ENCODE measurements at places on chromosomes 2 and 18.

GRCh38 chr2:80822999-80823398 is 518.4 kb upstream of the LRRTM1 start:
- DNase-seq, result no peak

- no peak for DNase-seq
Observed at GRCh38 chr2:126534478-126534877, 121.5 kb upstream of the GYPC start.

DNA sequence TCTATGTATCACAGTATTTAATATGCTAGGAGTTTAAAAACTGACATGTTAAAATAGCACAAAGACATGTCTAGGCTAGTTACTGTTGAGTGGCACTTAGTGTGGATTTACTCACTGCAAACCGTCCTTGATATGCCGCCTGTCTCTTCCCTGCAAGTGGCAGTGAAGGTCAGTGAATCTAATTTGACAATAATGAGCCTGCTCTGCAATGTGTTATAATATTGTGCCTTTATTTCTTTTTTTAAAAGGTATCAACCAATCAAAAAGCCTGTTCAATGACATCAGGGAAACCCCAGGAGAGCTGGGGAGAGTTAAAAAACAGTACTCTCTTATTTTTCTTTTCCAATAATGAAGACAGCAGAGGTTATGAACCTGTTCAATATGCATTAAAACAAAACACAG is 384.1 kb downstream of the ERBB4 start:
- no peak for DNase-seq

DNA sequence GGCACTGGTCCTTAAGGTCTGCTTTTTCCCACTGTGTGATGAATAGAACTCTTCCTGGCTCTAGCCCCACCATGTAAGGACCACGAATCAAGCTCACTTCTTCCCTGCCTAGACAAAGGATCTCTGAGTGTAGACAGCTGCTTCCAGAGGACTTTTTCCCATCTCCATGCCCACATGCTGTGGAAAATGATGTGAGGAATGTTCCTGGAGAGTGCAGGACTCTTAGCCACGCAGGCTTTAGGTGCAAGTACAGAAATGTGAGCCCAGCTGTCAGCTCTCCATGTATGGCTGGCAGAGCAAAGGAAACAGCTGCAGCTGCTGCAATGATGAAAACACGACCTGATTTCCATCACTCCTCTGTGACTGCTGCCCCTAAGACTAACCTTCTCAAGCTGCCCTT is 35.5 kb downstream of the NXPH2 start:
- DNase-seq, result no peak

DNA sequence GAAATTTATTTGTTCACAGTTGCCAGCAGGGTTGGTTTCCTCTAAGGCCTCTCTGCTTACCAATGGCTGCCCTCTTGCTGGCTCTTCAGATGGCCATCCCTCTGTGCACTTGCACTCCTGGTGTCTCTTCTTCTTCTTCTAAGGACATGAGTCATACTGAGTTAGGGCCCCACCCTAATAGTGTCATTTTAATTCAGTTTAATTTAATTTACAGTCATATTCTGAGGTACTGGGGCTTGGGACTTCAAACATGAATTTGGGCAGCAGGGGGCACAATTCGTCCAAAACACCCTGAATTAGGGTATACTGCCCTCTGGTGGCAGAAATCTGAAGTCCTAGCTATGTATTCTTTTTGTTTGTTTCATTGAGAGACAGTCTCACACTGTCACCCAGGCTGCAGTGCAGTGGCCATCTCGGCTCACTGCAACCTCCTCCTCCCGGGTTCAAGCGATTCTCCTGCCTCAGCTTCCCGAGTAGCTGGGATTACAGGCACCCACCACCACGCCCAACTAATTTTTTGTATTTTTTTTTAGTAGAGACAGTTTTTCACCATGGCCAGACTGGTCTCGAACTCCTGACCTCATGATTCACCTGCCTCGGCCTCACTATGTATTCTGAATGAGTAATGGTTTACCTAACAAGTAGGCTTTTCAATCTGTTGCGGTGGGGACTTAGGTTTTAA is 19.8 kb downstream of the SLC4A1AP start:
- peak; percentile 85 for DNase-seq

DNA sequence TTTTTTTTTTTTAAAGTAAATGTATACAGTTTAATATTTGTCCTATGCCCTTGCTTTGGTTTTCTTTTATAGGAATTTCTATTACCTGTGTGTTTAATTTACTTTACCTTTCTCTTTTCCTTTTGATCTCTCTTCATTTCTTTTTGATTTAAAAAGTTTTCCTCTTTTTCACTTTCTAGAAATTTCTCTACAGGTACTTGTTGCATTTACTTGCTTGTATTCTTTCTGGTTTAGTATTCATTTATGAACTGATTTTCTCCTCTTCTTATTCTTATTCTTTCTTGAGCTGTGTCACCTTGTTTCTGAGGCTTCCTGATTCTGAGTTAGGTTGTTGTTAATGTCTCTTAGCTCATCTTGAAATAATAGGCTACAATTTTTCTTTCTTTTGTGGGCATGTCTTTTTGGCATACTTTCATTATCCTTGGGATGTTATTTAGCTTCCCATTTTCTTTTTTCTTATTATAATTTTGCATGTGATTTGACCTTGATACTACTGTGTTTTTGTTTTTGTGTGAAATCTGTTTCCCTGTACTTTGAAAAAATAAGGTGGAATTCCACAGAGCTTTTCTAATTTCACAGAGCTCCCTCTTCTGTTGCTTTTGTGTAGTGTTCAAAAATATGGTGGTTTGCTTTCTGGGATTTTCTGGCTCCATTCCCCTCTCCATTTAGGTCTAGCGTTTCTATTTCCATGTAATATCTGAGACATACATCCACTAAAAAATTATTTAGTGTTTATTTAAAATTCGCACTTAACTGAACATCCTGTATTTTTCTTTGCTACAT is 25.5 kb upstream of the ALMS1 start:
- DNase-seq, result peak; percentile 2

- DNase-seq, result no peak
Observed at GRCh38 chr2:230541934-230542380, 126.0 kb downstream of the SP100 start.

Data from kidney glomerular epithelial cell (primary cell).